Lower leg skin (tissue), 4 donors: ENCODE measurements at places on chromosomes 2 and 18. TPM values are rescaled to one million over a fixed set of nuclear protein-coding genes. Genes with fewer than 3 reads are reported as not detected.

DNA sequence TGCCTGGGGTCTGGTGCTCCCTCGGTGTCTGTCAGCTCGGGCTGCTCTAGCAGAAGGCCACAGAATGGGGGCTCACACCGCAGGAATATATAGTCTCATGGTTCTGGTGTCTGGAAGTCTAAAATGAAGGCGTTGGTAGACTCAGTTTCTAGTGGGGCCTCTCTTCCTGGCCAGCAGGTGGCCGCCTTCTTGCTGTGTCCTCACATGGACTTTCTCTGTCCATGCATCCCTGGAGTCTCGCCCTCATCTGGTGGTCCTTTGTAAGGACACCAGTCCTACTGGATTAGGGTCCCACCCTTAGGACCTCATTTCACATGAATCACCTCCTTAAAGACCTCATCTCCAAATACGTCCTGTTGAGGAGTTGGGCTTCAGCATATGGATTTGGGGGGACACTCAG is 65.7 kb downstream of the RRM2 start:
- DNase-seq, result no peak

- no peak for DNase-seq
These were observed 240.5 kb downstream of the AGPS start for GRCh38 chr2:177633111-177633510.

GRCh38 chr2:142991295-142991694 is 113.8 kb downstream of the KYNU start:
- DNase-seq, result no peak

DNA sequence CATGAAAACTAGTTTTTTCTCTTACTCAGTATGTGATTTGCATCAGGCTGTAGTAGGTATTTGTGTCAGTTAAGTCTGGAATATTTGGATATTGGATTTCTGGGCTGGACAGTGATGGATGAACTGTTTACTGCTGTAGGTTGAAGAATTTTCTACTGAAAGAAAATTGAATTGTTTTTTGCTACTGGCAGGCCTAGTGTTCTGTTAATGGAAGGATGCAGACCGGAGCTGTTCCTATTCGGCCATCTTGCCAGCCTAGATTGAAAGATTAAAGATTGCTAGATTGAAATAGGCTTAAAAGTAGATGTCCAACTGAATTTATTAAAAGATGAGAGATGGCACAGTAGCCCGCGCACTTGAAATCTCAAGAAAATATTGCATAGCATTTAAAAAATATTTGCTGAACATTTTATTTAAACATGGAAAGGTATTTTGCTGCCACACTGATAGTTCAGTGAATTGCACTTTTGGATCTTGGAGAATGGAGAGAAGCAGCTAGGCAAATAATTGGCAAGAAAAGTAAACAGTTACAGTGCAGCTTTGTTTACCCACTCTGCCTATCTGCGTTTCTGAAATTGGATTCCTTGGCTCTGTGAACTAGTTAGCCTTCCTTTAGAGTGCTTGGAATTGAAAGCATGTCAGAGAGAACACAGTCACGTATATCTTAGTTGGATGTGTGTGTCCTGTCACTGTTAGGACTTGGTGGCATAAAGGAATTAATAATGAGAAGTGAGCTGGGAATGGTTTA is 54.1 kb downstream of the EPB41L5 start:
- DNase-seq, result no peak

- DNase-seq, result no peak
These were observed 28.3 kb downstream of the RAB31 start for GRCh38 chr18:9736286-9736835.

DNA sequence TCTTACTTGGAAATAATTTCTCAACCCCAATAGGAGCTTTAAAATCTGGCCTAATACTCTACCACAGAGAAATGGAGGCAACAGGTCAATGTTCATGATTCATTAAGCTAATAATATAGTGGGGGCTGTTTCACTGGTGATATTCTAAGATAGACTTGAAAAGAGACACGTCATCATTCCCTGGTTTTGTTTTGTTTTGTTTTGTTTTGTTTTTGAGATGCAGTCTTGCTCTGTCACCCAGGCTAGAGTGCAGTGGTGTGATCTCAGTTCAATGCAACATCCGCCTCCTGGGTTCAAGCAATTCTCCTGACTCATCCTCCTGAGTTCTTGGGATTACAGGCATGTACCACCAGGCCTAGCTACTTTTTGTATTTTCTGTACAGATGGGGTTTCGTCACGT is 37.5 kb upstream of the SOS1 start:
- no peak for DNase-seq

DNA sequence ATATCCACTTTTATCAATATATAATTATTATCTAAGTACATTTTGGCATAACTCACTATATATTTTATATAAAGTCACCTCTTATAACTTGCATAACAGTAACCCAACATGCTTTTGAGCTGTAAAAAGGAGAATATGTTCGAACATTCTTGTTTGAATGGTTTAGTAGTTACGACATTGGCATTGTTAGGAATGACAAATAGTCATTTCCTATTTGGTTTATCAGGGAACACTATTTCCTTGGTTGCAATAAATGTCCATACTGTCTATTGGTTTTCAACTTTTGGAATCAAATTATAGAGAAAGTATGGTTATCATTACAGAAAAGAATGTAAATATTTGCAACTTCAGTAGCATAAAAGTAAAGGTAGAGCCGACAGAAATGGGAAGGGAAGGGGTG is 124.1 kb downstream of the PARD3B start:
- no peak for DNase-seq

- no peak for DNase-seq
These were observed 146.0 kb downstream of the AGAP1 start for GRCh38 chr2:235639885-235640284.

DNA sequence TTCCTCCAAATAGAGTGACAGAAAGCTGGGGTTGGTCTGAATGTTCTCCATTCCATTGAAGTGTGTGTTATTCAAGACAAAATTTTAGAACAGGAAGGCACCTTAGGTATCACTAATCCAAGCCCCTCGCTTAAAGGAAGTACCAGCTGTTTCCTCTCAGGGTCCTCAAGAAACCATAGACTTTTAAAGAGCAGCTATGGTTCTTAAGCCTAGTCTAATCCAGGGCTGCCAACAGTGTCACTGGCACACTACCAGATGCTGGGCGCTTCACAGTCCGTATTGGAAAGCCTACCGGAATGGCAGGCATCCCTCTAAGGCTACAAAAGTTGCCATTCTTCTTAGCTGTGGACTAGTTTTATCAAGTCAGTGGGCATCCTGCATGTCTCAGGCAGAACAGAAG is 1.9 kb downstream of the NEMP2 start:
- no peak for DNase-seq

GRCh38 chr2:23386339-23387220 is 1.6 kb downstream of the KLHL29 start:
- no peak for DNase-seq

- no peak for DNase-seq
These were observed 183.9 kb upstream of the LINC00305 start for GRCh38 chr18:64332835-64333234.

- DNase-seq, result no peak
These were observed 1.5 kb downstream of the RMDN2 start for GRCh38 chr2:37926635-37927034.

GRCh38 chr2:238498691-238499295 is 72.1 kb downstream of the ASB1 start:
- DNase-seq, result peak; percentile 80

DNA sequence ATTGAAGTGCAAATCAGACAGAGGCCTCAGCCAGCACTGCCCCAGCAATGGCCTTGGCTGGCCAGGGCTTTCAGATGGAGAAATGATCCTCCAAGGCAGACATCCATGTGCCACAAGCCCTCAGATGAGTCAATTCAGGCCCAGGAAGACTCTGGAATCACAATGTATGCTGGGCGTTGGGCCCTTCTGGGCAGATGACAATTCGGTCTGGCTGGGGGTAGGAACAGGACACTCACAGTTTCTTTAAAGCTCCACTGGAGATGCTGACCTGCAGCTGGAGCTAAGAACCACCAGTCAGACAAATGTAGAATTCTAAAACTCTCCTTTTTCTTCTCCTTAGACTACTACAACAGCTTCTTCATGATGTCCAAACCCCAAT is 7.1 kb upstream of the CRYGC start:
- no peak for DNase-seq

DNA sequence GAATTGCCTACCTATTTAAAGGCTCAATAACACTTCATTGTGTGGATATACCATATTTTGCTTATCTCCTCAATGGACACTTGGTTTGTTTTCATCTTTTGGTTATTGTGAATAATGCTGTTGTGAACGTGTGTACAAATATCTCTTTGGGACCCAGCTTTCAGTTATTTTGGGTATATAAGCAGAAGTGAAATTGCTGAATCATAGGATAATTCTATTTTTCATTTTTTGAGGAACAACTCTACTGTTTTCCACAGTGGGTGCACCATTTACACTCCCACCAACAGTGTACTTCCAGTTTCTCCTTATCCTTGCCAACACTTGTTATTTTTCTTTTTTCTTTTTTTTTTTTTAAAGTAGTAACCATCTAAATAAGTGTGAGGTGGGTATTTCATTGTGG is 29.0 kb downstream of the PTPN4 start:
- no peak for DNase-seq

DNA sequence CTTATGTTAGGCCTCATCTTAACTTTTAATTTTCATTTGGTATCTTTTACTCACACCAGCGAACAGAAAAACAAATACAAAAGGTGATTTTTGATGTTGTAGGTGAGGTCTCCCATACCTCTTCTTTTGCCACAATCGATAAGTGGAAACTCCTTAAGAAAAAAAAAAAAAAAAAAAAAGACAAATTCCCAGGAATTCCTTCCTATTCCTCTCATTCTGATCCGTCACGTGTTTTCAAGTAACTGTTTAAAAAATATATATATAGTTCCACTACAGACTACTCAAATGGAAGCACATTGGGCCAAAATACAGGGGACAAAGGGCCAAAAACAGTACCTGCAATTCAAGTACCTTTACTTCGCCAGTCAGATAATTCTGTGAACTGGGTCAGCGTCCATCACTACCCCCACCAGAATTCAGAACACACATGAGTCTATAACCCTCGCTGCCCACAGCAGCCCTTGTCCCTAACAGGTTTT is 16.5 kb downstream of the NMUR1 start:
- DNase-seq, result no peak

GRCh38 chr2:21269382-21269781 is 145.6 kb downstream of the TDRD15 start:
- no peak for DNase-seq

GRCh38 chr2:36633470-36634092 is 35.6 kb upstream of the FEZ2 start:
- DNase-seq, result no peak

DNA sequence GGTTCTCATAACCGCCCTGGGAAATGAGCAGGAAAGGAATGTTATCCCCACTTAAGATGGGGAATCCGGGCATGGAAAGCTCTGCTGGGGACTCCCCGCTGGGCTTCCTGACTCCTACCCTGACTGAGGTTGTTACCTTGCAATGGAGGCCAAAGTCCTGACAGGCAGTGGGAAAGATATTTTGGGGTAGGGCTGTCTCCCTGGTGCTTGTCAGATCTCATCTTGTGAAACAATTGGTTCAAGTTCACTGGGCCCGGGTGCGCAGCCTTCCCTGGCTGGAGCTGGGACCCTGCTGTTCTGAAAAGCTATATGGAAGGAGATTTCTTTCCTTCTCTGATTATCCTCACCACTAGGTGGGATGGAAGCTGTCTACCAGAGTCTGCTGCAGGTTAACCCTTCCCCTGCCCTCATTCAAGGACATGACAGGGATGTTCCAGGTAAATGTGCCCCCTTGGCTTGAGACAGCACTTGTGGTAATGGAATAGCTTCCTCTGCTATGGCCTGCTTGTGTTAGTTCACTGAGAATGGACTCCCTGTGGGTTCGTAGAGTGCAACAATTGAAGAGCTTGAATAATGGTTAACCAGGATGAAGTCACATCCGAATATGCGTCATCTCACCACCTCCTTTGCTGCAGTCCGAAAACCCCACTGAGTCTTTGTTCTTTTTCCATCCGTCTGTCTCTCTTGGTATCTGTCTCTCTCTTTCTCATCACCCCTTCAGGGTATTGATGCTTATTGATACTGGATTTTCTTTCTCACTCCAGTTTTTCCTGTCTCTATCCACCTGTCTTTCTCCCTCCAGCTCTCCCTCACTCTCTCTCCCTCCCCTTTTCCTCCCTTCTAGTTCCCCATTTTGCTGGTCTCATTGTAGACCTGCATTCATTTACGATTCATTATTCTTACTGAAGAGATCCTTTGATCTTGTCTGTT is 67.8 kb upstream of the EPAS1 start:
- DNase-seq, result no peak

GRCh38 chr18:63290821-63291200 is 28.8 kb downstream of the BCL2 start:
- no peak for DNase-seq

GRCh38 chr2:157815421-157815820 is 60.7 kb downstream of the ACVR1 start:
- DNase-seq, result no peak

DNA sequence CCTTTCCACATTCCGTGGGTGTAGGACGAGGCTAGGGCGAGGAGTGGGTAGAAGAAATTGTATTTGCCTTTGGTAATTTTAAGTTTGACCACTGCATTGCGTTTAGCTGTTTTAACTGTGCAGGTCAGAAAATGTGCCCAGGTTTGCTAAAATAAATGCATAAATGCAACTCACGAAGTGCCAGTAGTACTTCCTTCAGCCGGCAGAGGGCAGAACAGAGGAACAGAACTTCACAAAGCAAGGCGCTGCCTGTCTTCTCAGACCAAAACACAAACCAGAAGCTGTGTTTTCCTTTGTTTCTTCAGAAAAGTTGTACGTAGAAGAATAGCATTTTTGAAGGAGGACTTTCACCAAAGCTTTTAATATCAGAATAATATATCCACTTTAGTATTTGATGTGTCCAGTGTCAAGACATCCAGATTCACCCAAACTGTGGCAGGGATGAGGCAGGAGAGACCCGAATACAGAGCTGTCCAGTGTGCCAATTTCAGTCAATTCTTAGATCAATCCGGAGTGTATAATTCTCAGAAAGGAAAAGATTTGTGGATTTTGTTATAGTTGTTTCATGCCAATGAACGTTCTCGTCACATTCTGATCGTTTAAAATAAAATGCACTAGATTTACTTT is 348.6 kb downstream of the DLGAP1 start:
- DNase-seq, result peak; percentile 65

GRCh38 chr2:41691561-41691960 is 356.3 kb upstream of the PKDCC start:
- DNase-seq, result no peak

Gene FOXD4L1
- total RNA-seq, result not detected

Gene IL18R1
- 3.6 TPM for total RNA-seq

Gene RGPD4
- not detected for total RNA-seq

Gene LMAN2L
- total RNA-seq, result 17.2 TPM

Gene SCN2A
- 0.29 TPM for total RNA-seq

Gene EVX2
- not detected for total RNA-seq

Gene MROH2A
- 0.61 TPM for total RNA-seq
